Activated CD8-positive, alpha-beta memory T cell treated with anti-CD3 and anti-CD28 coated beads for 1 hour (primary cell): ENCODE measurements at places on chromosomes 6 and 20.

DNA sequence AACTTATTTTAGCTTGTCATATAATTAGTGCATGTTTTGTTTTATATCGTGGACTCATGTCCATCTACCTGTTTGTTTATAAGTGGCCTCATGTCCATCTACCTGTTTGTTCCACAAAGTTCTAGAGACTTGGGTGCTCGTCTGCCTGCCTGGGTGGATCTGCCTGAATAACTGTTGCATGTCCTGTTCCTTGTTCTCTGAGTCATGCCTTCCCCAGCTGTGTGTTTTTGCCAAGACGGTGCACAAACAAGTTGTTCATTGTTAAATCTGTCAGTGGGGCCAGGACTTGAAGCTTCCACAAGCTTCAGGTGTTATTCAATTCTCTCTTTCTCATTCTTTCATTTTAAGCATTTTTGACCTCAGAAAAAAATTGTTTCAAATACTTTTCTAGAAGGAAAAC, 358.0 kb upstream of the CITED2 start:
- no peak for DNase-seq

GRCh38 chr6:30091577-30092381, 16.2 kb upstream of the RNF39 start:
- DNase-seq, result no peak

DNA sequence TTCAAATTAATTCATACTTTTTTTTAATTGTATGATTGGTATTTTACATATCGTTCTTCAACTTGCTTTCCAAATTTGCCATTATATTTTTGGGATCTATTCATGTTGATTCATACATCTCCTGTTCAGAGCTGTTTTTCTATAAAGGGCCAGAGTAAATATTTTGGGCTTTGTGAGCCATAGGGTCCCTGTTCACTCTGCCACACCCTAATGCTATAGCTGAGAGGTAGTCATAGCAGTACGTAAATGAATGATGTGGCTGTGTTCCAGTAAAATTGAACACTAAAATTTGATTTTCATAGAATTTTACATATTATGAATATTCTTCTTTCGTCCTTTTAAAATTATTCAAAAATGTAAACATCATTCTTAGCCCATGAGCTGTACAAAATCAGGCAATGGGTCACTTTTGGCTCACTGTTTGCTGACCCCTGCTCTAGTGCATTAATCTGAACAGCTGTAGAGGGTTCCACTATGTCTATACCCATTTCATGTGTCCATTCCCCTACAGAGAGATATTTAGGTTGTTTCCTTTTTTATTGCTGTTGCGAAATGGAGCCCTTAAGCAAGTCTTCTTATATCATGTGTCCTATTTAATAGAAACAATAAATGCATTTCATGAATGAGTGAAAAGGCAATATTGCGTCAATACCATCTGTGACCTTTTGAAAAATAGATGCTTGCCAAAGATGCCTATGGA, 136.4 kb upstream of the SALL4 start:
- no peak for DNase-seq

- DNase-seq, result no peak
These were observed 137.3 kb downstream of the HDGFL1 start for GRCh38 chr6:22706651-22707050.

DNA sequence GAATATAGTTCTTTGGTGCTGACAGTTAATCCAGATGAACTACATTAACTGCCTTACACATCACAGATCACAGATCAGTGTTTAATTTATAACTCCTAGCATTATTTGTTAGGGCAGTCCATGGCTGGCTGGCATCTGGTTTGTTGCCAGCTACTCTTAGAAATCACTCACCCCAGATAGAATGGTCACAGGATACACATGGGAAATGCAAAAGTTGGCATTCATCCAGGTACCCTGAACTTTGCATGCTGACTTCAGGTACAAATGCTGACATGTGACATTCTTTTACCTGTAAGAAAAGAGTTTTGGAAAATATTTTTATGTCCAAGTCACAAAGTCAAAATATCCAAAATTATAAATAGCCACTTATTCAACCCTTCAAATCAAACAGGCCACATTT, 20.2 kb downstream of the FBXL4 start:
- no peak for DNase-seq
